Activated T-cell treated with anti-CD3 and anti-CD28 coated beads, Interleukin-2, amount 50 U/mL, for 4 hours (primary cell): ENCODE measurements at places on chromosomes 16 and 17.

GRCh38 chr16:46853713-46854443, 22.9 kb upstream of the C16orf87 start:
- peak; percentile 45 for DNase-seq

DNA sequence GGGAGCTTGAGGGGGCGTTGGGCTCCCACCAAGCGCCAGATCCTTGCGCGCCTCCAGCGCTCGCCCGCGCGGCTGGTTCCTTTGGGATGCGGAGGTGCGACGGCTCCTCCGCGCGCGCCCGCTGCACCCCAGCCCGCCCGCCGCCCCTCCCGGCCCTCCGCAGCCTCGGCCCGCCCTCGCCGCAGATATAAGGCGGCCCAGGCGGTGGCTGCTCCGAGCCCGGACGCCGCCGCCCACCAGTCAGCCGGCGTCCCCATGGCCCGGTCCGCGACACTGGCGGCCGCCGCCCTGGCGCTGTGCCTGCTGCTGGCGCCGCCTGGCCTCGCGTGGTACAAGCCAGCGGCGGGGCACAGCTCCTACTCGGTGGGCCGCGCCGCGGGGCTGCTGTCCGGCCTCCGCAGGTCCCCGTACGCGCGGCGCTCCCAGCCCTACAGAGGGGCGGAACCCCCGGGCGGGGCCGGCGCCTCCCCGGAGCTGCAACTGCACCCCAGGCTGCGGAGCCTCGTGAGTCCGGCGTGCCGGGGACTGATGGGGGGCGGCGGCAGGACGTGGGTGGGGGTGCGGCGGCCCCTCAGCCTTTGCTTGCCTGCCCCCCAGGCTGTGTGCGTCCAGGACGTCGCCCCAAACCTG, at the start of gene NPB:
Gene NPB, plus strand, starts transcription at position 216 of the 630 bp plus-strand sequence. Its CDS starts 40 bp downstream, at position 256.
- no peak for DNase-seq

DNA sequence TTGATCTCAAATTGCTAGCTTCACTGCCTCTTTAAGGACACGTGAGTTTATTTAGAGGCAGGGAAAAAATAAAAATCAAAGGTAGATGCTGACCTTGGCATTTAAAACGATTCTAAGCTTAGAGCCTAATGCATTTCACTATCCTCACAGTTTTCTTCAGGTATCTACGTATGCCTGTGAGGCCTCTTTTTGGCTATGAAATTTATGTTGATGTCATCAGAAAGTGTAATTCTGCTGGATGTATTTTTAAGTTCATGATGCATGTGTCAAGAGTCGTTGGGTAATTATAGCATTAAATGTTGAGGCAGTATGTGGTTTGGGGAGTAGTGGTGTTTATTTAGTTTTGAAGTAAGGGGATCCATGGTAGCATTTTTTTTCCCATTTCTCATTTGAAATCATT, 4.2 kb upstream of the KRTAP3-2 start:
- DNase-seq: no peak

DNA sequence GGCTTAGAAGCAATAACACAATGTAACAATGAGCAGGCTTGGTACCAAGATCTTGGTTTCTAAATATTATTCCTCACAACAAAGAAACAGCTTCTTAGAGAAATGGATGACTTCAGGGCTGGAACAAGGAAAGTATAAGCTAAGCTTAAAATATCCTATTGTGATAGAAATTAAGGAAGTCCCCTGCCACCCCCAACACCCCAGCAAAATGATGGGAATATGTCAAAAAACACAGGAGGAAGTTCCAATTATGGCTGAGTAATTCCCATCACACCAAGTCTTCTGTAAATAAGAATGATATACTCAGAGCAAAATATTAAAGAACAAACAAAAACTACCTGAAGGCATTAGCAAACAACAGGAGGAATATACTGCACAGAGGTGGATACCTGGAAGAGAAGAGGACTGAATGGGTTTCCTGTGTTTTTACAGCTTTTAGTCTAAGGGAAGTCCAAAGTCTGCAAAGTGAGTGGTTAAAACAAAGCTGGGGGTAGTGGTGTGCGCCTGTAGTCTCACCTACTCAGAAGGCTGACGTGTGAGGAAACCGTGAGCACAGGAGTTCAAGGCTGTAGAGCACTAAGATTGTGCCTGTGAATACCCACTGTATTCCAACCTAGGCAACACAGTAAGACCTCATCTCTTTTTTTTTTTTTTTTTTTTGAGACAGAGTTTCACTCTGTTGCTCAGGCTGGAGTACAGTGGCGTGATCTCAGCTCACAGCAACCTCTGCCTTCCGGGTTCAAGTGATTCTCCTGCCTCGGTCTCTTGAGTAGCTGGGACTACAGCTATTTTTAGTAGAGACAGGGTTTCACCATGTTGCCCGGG, 17.1 kb upstream of the ATP6V0A1 start:
- no peak for DNase-seq

DNA sequence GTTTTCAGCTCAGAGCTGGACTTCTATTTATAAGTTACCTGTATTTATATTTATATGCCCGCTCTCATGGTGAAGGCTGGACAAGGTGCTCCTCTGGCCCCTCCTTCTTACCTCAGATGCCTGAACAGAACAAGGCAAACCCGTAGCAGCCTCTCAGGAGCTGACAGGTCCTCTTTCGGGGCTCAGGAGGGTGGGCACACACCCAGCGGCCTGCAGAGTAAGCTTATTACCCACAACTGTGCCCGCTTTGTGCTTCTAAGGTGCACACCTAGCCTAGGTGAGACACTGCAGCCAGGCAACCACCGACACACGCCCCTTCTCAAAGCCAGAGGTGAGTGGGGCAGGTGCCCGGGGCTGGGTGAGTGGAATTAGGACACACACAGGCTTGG, 5.3 kb downstream of the NKIRAS2 start:
- no peak for DNase-seq

DNA sequence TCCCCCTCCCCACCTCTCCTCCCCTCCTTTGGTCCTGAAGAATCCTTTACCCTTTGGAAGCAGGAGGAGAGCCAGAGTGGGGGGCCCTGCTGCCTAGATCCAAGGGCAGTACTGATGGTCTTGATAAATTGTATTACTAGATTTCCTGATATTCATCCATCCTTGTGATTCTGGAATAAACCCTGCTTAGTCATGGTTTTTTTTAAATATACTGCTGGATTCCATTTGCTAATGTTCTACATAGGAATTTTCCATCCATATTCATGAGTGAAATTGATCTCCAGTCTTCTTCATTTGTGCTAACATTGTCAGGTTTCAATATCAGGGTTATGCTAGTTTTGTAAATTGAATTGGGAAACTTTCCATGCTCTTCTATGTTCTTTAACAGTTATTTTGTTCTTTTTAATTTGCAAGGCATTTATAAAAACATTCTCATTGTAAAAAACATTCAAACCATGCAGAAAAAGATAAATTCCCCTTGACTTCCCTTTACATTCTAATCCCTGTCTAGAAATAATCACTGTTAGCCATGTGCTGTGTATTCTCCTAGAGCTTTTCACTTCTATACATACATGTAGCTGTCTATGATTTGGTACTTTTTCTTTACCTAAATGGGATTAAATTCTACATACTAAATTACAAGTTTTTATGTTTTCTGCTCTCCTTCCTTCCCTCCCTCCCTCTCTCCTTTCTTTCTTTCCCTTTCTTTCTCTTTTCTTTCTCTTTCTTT, 56.7 kb downstream of the CCDC42 start:
- no peak for DNase-seq

- DNase-seq: peak; percentile 5
These were observed 562 bp downstream of the ZC3H7A start for GRCh38 chr16:11796227-11797165.

DNA sequence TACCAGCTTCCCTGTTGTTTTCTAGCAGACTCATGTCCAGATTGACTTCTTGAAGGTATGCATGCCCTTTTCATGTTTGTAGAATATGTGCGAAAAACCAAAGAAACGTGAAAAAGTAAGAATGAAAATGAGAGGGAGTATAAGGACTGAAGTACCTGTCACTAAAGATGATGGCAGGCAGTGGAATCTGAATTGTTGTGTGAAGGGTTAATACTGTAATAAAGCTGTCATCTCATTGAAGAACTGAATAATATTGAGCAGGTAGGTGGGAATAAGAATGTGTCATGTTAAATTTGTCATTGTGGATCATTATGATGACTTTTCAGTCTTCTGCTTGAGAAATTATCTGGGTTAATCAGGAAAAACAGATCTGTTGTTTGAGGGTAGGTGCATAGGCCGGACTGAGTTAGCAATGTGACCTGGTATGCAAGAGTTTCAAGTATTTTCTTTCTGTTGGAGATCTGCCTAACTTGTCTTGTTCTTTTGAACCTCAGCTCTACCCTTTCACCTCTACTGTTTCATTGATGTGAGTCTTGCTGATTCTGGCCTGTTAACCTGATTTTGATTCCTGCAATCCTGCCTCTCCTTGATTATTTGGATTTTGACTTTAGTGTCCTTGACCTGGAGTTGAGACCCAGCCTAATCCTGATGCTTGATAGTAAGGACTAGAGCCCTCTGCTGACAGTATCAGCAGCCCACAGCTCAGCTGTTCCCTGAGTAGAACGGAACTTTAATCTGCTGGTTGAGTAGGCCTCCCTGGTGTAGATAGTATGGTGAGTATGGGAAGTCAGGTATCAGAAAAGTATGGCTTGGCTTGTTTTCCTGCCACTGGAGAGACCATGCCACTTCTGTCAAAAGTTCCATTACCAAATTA, 64.6 kb downstream of the MAP2K4 start:
- DNase-seq: no peak

GRCh38 chr17:3032258-3033247, 30.9 kb downstream of the OR1D5 start:
- no peak for DNase-seq

DNA sequence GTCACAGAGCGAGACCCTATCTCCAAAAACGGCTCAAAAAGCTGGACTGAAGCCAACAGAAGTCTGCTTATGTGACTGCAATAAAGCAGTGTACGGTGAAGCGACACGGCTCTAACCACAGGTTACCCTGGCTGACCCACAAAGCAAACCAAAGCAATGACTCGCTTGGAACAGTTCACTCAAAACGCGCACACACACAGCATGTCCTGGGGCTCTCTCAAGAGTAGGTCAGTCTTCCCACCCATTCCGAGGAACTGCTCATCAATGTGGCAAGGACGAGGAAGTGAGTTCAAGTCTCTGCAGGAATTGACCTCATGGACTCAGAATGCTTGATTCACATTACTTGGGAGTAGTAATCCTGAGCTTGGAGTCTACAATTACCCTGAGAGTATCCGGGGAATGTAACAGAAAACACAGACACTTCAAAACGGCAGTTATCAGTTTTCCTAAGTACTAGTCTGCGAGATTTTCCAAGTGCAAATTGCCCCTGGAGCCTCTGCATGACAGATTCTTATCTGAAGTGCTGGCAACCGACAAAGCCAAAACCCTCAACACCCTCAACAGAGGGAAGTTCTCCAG, 25.4 kb downstream of the PELP1 start:
- no peak for DNase-seq

DNA sequence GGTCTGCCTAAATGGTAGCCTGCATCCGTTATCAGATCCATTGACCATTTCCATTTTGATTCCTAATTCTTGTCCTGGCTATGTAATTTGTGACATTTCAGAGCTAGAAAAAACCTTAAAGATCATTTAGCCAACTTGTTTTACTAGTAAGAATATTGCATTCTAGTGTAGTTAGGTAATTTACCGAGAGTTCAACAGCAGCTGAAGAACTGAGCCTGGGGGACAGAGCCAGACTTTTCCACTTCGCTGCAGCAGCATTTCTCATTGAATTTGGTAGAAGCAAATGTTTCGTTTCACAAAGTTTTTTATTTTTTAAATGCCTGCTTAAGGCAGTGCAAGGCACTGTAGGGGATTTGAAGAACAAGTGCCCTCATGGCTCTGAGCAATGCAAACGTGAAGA, 59.2 kb upstream of the MARCHF10 start:
- no peak for DNase-seq

GRCh38 chr16:81866820-81867440, 87.8 kb downstream of the PLCG2 start:
- no peak for DNase-seq

- DNase-seq: peak; percentile 80
These were observed 10.0 kb downstream of the ATP5PD start for GRCh38 chr17:75036643-75037268.

DNA sequence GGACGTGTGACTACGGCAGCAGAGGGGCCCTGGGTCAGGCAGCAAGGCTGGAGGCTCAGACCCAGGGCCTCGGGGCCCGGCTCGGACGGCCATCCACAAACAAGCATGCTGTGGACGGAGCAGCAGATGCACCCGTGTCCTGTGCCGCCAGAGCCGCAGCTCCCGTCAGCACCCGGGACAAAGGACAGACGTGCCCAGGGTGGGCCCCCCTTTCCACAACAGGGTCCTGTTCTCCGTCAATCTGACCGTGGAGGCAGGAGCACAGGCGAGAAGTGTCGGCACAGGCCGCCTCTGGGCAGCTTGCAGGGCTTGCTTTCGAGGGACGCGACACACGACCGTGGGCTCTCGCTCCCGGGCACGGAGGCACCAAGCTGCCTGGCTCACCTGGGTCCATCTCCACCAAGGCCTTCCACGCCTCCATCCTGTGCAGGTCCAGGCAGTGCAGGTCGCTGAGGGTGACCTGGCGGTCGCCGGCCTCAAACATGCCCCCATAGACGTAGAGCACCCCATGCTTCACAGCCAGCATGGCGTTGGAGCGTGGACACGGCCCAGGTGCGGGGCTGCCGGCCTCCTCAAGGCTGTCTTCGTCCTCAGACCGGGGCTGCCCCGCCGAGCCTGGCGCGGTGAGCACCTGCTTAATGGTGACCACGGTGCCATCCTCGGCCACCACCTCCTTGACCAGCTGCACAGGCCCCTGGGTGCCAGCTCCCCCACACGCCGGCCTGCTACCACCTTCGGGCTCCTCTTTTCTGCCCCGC, 56.7 kb downstream of the KLHDC4 start:
- DNase-seq: no peak

- no peak for DNase-seq
These were observed 33.7 kb upstream of the ALDH3A2 start for GRCh38 chr17:19614900-19615299.

DNA sequence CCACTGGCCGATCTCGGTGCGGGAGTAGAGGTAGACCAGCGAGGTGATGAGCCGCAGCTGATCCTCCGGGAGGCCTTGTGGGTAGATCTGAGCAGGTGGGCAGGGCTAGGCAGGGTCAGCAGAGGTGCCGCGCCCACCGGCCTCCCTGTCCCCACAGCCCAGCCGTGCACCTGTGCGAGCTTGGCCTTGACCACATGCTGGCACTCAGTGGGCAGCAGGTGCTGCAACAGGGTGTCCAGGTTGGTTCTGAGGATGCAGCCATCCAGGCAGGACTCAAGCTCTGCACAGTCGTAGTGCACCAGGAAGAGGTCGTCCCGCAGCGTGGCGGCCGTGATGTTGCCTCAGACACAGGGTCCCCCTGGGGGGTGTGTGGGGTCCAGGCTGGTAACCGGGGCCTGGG, 12.4 kb downstream of the MSLN start:
- DNase-seq: no peak

GRCh38 chr16:2487517-2487842, 12.6 kb downstream of the TBC1D24 start:
- DNase-seq: no peak

- DNase-seq: no peak
These were observed 9.4 kb upstream of the SP6 start for GRCh38 chr17:47860386-47860785.

DNA sequence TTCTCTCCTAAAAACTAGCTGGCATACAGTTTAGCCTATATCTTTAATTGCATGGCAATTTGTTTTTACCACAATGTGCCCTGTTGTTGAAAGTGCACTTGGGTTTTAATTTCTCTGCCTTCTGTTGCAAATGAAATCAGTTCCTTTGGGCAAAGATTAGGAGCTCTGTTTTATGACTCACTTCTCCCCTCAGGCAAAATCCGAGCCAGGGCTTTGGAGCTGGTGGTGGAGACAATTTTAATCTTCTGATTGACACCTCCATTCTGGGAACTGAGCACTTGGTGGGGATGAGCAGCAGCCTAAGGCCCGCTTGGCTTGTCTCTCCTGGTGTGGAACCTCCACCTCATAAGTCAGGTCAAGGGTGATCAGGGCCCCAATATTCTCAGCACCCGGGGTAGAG, 13.3 kb upstream of the MYH8 start:
- no peak for DNase-seq
